Activated CD4-positive, alpha-beta T cell treated with anti-CD3 and anti-CD28 coated beads, Interleukin-2, amount 10 ng/mL, durations not matched to agents 7 days and 5 days (primary cell): ENCODE measurements at places on chromosomes 13 and 19.

DNA sequence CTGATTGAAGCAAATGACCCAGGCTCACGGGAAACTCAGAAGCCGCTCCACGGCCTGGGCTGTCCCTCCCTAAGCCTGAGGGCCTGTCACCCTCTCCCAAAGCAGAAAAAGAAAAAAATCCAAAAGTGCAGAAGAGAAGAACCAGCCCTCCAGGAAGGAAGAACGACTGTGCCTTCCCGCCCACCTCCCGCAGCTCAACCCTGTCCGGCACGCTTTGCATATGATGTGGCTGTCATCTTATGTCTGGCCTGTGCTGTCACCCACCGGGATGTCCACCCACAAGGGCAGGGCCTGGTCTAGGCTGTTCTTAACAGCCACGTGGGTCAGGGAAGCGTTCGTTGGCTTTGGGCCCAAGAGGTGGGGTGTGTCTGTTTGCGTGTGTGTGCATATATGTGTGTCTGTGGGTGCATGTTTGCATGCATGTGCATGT is 13.7 kb downstream of the ZBTB7A start:
- DNase-seq = no peak

DNA sequence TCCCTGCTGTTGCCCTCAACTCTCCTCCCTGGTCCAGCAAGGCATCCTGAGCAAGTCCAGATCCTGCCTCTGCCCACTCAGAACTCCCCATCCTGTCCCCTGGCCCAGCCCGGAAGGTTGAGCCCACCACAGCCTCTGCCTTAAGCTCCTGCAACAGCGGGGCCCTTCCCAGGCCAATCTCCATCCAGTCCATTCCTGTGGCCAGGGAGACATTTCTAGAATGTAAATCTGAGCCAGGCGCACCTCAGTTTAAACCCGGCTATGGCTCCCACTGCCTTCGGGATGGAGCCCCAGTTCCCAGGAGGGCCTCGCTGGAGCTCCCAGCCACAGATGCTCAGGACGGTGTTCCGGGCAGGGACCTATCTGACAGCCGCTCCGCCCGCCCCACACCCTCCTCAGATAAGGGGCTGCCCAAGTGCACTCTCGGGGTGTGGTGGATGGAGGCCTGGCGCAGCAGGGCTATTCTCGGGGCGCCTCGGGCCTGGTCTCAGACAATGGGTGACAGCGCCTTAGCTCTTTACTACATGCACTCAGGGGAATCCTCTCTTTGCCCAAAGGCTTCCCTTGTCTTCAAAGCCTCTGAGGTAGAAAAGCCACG is 5.3 kb downstream of the TRAPPC6A start:
- no peak for DNase-seq

- DNase-seq = no peak
Observed at GRCh38 chr13:104320446-104320845, 1254.2 kb upstream of the SLC10A2 start.

- no peak for DNase-seq
Observed at GRCh38 chr19:41096353-41096752, 8.1 kb downstream of the CYP2A13 start.

- no peak for DNase-seq
Observed at GRCh38 chr13:27024776-27025492, 146.7 kb downstream of the USP12 start.

DNA sequence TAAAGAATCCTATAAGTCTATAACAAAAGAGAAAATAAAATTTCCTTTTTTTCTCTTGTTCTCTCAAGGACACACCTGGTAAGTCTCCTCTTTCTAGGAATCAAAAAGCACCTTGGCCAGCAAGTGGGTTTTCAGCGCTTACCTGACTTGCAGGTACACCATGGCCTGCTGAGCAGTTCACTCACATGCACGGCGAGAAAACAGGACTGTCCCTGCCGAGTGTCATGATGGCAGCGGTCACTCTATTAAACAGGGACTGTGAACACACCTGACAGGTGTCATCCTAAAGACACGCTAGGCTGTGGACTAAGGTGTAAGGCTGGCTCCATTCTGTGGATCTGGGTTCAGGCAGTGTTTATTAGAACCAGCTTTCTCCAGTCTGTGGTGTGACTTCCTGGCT is 170.2 kb downstream of the TEX29 start:
- no peak for DNase-seq
